ENCODE measurements at places on chromosomes 2 and 18.

GRCh38 chr2:126534478-126534877, 121.5 kb upstream of the GYPC start:
- no peak for DNase-seq

GRCh38 chr18:59724103-59724502, 26.9 kb upstream of the CCBE1 start:
- DNase-seq = no peak

DNA sequence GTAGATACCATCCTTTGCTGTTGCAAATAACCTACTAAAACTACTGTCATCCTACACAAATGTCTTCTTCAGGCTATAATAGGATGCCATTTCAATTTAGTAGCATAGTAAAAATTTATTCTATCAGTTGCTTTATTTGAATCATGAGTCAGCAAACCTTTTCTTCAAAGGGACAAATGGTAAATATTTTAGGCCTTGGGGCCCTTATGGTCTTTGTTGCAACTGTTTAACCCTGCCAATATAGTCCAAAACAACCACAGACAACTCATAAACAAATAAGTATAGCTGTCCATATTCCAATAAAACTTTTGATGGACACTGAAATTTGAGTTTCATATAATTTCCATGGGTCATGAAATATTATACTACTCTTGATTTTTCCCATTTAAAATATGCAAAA, 54.0 kb upstream of the CCBE1 start:
- DNase-seq = no peak

DNA sequence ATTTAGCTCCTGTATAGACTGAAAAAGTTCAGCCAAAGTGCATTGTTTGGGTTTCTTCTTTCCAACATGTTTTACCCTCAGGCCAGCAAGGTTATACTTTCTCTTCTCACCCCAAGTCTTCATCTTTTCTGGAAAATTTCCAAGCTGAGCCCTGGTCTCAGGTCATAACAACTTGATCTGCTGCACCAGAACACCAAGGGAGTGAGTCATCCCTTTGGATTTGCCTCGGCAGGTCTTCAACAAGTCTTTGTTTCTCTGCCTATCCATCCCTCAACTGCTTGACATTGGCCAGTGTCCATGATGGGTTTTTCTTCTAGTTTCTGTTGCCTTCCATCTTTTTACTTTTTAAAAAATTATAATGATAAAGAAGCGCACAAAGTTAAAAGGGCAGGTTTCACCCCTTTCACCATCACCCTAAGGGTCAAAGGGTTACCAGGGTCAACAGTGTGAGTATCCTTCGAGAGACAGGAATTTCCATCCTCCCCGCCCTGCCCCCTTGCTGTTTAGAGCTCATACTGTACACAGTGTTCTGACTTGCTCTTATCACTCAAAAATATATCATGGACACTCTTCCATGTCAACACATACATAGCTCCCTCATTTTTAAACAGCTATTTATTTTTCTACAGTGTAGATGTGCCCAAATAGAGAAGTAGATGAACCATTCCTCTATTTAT, 5.7 kb upstream of the SPATS2L start:
- no peak for DNase-seq

DNA sequence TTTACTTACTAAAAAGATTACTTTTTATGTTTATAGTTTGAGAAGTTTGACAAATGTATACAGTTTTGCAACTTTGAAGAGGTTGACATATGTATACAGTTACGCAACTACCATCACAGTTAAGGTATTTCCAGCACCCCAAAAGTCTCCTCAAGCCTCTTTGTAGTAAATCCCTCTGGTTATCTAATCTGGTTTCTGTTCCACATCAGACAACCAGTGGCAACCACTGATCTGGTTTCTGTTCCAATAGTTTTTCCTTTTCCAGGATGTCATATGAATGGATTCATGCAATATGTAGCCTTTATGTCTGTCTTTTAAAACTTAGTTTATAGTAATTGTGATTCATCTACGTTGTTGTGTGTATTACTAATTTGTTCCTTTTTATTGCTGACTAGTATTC, 23.5 kb downstream of the IFIH1 start:
- no peak for DNase-seq

DNA sequence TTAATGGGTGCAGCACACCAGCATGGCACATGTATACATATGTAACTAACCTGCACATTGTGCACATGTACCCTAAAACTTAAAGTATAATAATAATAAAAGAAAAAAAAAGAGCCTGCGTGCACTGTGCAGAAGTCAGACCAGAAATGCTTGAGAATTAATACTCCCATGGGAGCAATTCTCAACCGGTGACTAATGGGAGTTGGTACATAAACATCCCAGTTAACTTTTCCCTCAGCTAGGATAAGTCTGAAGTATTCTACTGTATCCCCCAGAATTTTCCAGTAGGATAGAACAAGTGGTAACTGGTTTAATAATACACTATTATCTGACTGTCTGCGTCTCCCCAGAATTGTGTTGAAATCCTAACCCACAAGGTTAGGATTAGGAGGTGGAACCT, 113.6 kb upstream of the COL5A2 start:
- no peak for DNase-seq

GRCh38 chr2:109560265-109560664, 53.5 kb downstream of the SEPTIN10 start:
- no peak for DNase-seq
